ENCODE measurements at places on chromosomes 11 and 22.

DNA sequence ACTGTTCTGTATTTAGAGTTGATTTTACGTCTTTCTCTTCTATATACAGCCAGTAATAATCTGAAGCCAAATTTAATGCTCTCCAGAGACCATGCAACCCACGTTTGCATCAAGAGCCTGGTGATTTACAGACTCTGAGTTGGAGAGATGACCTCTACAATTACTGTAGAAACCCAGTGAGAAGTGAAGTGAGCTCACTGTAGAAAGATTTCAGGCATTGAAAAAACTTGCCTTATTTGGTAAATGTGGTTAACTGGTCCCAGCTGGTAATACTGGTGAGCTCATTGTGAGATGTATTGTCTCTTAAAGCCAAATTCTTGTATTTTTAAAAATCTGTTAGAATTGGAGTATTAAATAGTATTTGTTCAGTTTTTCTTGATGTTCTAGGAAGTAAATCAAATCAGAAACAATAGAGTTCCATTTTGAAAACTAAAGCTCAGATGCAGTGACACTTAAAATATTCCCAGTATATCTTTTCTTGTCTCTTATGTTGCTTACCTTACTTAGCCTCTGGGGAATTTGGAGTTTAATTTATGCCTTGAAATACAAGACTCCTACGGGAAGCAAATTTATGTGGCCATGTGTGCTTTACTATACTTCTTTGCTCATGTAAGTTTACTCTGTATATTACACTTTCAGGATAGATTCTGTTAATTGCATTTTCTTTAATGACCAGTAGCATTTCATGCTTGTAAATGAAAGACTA, 189.9 kb downstream of the ARHGAP42 start:
- no peak for DNase-seq

DNA sequence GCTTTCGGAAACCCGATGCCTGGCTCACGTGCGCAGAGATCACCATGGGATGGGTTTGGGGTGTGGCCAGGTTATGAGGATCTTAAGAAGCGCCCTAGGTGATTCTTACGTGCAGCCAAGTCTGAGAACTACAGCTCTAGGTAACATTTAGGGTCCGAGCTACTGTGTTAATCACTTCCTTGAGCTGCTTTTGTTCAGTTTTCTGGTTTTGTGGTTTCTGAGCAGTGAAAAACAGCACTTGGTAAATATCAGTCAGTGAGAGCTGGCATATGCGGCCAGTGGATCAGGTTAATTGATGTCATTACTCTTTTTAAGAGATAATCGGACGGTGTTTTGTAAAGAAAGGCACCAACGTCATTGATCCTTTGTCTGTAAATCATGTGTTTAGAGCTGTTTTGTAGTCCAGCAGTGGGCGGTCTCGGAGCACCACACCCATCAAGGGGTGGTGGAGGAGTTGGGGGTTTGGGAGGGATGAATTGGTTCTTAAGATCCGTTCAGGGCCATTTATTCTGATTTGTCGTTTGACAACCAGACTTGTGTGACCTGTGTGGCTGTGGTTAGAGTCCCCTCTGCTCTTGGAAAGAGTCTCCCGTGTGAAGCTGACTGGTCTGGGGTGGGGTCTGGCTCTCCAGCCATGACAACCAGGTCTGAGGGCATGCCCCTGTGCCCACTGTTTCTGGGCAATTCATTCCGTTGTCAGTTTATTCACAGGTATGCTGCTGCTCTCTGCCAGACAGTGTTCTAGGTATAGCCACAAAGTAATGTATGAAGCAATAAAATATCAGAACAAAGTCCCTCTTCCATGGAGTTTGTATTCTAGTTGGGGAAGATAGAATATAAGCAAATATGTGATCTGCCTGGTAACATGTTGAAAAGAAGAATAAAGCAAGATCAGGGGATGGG, 61.9 kb upstream of the SORL1-AS1 start:
- peak; percentile 46 for DNase-seq

DNA sequence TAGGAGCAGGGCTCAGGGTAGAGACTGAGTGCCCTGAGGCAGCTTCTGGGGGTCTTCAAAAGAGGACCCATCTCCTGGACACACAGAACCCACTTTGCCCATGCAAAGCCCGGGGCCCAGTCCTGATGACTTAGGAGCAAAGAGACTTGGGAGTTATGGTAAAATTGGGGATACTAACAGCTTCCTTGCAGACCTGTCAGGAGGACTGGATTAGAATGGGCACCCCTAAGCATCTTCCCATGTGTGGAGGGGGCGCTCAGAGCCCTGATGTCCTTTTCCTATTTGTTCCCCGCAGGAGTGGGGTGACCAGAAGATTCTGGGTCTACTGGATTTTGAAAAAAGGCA, 100.0 kb downstream of the WNT7B start:
- DNase-seq = no peak

GRCh38 chr11:123055191-123055901, 6.6 kb downstream of the HSPA8 start:
- DNase-seq = no peak

GRCh38 chr11:59550368-59550841, 39.1 kb downstream of the OR4D9 start:
- peak; percentile 71 for DNase-seq

DNA sequence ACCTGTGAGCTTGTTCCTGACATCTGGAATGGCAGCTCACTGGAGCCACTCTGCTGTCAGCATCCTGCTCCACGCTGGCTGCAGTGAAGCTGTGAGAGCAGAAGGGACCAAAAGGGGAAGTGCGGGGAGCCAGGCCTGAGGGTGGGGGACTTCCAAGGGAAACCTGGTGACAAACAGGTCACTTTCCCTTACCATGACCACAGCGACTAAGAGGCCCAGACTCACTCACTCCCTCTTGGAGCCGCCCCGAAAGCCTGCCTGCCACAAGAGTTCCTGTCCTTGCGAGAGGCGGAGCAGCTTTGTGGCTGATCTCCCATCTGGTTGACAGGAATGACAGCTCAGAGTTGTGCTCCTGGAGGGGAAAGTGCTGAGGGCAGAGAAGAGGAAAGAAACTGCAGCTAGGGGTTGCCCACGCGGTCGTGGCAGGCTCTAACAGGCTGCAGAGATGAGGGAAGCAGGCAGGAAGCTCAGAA, 183.8 kb upstream of the NTM start:
- DNase-seq = no peak

DNA sequence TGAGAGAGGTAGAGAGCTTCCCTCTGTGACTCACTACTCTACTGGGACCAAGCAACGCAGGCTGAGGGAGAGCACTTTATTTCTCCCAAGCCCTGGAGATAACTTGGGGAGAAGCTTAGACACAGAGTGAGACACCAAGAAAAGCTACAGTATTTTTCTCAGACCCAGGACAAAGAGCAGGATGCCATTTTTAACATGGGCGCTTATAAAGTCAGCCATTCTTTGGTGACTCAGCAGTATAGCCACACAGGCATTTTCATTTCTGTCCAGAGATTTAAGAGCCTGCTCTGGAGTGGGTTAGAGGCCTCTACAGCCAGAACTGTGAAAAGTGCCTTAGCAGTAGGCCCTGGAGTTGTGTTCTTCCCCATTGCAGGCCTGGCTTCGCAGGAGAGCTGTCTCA, 55.0 kb upstream of the GLYAT start:
- no peak for DNase-seq

GRCh38 chr11:134052988-134053945, 15.6 kb upstream of the JAM3 start:
- no peak for DNase-seq

- DNase-seq = no peak
Measured at GRCh38 chr11:70082829-70083228, 4.7 kb downstream of the ANO1 start.

- no peak for DNase-seq
Measured at GRCh38 chr11:131746201-131746600, 375.8 kb downstream of the NTM start.

DNA sequence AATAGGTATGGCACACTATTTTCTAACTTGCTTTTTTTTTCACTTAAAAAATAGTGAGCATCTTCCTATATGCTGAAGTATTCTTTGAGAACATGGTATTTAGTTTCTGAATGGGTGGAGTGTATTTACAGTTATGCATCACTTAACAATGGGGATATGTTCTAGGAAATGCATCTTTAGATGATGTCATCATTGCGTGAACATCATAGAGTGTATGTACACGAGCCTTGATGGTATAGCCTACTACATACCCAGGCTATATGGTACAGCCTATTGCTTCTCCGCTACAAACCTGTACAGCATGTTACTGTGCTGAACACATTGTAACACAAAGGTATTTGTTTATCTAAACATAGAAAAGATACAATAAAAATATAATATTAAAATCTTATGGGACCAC, 124.3 kb upstream of the ASPHD2 start:
- DNase-seq = no peak

GRCh38 chr11:120526241-120526640, 14.7 kb downstream of the GRIK4 start:
- DNase-seq = no peak

GRCh38 chr11:77776455-77776854, 44.1 kb downstream of the RSF1 start:
- no peak for DNase-seq

DNA sequence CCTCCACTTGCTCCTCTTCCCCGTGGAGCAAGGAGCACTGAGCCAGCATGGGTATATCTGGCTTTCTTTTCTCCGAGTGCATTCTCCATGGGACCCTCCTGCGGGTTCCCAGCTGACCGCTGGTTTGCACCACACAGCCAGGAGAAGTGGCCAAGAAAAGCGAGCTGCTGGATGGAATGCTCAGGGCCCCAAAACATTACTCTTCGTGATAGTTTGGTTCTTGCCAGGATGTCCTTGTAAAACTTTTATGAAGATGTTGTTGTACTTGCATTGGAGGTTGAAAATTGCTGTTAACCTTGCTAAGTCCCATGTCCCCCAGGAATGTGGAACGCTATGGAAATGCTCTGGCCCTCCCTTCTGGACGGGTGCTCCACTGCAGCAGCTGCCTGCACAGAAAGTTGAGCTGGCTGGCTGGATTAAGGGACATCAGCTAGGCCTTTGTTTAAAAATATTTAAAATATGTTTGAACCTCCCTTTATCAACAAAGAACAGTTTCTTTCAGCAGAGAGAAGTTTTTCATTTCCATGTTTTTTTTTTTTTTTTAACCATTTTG, 68.7 kb downstream of the ZNRF3 start:
- DNase-seq = no peak

GRCh38 chr11:69233744-69234570, 60.0 kb upstream of the MYEOV start:
- DNase-seq = no peak

DNA sequence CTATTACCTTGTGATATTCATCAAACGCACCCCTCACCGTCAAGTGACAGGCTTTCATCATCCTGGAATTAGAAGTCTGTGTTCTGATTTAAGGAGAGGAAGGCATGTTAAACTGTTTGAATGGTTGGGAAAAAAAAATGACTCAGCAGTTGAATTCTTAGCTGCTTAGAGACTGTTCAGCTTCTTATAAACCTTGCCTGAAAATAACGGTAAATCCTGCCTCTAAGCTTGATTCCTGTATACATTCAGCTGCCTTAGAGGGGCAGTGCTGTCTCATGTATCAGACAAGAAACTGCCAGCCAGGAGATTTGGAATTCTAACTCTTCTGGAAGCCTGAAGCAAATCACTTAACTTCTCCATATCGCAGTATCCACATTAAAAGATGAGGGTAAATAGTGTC, 437.4 kb downstream of the JRKL start:
- DNase-seq = no peak

DNA sequence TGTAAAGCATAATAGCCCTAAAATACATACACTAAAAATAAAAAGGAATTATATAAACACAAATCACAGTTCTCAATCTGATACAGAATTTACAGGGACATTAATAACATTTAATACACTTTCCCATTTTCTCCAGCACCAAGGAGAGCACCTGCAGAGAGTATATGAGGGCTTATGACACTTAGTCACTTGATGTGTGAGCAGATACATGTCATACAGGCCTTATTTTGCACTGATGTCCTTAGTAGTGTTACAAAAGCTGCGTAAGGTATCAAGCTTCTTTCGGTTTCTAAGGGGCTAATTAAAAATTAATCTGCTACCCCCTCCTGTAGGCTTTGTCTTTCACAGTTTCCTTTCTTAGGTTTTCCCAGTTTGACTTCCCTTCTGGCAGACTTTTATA, 61.3 kb downstream of the TRIM44 start:
- DNase-seq = no peak

GRCh38 chr11:134143801-134144200, 74.9 kb downstream of the JAM3 start:
- DNase-seq = no peak

GRCh38 chr22:24564376-24565058, 8.7 kb downstream of the SNRPD3 start:
- no peak for DNase-seq

GRCh38 chr22:35314161-35314942, 14.7 kb downstream of the TOM1 start:
- DNase-seq = no peak

- DNase-seq = peak; percentile 67
Measured at GRCh38 chr22:22848364-22848866, 39.2 kb upstream of the IGLL5 start.

GRCh38 chr11:126419801-126420697, 64.6 kb downstream of the ST3GAL4 start:
- no peak for DNase-seq

DNA sequence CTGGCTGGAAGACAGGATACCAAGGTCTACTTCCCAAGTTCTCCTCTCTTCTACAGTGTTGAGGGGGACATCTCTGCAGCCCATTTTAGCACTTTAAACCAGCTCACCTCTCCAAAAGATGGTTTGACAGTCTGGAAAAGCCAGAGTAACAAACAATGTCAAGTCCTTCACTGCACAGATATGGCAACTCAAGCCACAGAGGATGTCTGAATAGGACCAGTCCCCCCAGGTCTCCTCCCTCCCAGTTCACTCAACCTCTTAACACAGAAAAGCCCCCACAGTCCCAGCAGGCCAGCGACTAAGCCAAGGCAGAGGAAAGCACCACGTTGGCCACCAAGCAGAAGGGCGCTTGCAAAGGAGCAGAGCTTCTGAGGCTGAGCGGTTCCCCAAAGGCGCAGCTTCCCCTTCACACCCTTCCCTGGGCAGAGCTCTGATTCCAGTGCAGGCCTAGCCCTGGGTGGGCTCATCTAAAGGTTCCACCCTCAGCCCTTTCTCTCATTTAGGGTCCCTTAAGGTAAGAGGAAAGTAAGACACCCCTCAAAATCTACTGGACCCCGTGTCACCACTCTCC, 62.7 kb downstream of the PAK1 start:
- peak; percentile 18 for DNase-seq

DNA sequence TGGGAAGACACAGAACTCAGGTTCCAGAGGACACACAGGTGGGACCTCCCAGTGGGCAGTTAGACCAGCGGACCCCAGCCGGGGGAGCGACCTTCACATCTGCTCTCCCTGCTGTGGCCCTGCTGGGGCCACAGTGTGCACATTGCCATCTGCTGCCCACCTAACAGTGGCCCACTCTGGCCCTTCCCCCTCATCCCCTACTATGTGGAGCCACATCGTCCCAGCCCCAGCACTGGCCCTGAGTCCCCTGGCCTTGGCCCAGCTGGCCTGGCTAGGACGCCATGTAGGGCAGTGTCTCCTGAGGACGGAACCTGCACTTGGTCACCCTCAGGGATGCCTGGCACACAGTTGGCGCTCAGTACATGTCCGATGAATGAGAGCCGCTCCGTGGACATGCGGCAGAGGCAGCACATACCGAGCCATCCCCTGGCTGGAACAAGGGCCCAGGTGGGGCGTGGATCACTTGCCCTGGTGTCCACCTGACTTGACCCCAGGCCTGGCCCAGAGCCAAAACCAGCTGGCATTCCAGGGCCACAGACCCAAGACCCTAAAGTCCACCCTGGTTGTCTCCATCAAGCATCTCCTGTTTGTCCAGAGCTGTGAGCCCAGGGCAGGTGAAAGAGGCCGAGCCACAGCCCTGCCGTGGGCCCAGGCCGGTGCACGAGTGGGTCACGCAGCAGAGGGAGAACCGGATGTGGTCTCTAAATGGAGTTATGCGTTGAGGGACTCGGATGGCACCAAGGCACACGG, 93.1 kb upstream of the FGF3 start:
- DNase-seq = no peak

- DNase-seq = no peak
Measured at GRCh38 chr11:111573821-111574249, 28.4 kb upstream of the SIK2 start.
